IPS-NIHi11 (cell line): ENCODE measurements at places on chromosomes 5 and 9.
A peak's percentile ranks its signal among the peaks of the same experiment; 100 is the strongest.

DNA sequence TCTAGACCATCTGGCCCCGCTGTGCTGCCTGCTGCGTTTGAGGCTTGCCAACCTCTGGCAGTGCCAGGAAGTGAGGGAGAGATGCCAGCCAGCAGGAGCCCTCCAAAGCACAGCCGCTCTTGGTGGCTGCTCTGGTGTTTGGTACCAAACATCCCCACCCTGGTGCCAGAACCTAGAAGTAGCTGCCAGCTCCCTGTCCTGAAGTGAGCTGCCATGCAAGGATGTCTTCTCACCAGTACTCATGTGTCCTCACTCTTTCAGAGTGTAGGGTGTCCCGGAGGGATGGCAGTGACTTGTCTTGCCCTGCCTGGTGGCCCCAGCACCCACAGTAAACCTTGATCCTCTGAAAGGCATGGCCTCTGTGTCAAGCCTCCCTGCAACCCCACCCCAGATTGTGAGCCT is 43.4 kb downstream of the AMBP start:
- no peak for DNase-seq

DNA sequence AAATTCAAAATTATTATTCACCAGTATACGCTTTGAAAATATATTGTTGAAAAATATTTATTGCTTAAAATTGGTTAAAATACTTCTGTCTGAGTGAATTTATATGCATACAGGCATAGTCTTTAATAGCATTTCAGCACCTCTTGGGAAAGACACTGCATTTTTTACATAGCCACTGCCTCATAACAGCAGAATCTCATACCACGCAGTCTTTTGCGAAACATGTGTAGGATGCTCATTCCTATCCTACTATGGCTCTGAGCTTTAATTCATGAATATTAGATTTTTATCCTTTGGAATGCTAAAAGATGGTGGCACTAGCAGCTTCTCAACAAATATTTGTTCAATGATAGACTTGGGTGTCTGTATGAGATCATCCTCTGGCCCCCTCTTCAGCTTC is 94.0 kb upstream of the SH3GL2 start:
- no peak for DNase-seq

- no peak for DNase-seq
Measured at GRCh38 chr5:132464156-132464939, 26.2 kb downstream of the IRF1 start.

GRCh38 chr5:78958672-78959445 is 26.3 kb downstream of the ARSB start:
- no peak for DNase-seq

- peak; percentile 65 for DNase-seq
Measured at GRCh38 chr5:56816546-56817081, 1.3 kb downstream of the MAP3K1 start.

DNA sequence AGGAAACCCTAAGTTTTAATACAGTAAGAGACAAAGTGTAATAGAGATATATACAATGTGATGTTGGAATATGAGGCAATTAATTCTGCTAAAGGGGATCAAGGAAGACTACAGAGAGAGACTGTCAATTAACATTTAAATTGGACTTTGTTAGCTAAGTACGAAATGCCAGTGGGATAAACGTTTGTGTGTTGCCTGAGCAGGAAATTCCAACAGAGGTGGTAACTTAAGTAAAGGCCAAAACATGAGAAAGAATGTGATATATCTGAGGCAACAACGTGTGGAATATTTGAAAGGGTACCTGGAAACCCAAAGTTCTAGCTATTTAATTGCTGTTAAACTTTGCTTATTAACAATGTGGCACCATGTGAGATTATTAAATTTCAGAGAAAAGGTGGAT is 1666.9 kb upstream of the WWC1 start:
- DNase-seq, result peak; percentile 8

- no peak for DNase-seq
Measured at GRCh38 chr5:116750631-116751580, 176.3 kb upstream of the SEMA6A start.

DNA sequence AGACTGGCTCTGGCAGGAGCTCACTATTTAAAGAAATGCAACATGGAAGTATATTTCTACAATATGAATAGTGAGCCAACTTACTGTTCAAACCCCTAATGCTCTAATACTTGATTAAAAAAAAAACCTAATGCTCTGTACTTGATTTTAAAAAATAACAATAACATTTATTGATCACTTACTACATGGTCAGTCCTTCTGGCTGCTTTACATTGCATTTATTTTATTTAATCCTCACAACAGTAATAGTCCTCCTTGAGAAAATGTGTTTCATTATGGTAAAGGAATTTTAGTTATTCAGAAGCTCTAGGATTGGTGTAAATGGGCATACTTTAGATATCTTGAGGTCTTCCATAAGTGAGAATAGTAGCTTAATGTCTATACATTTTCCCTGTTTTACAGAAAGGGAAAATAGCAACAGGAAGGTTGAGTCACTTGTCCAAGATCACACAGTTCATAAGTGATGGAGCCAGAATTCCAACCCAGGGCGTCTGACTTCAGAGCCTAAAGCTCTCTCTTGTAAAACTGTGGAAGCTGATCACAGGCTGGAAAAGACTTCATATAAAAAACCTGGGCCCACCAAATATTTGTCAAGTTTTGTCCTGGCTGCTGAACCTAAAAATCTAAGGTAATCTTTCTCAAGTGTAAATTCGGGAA is 1.0 kb downstream of the STARD4 start:
- DNase-seq, result no peak
